ENCODE measurements at places on chromosomes 3 and 15. TPM values are rescaled to one million over a fixed set of nuclear protein-coding genes. Genes with fewer than 3 reads are reported as not detected.

Gene H1-8
- not detected for total RNA-seq

GRCh38 chr3:174023421-174023820, 625.9 kb downstream of the NLGN1 start:
- DNase-seq = peak; percentile 59

Gene MME
- total RNA-seq = 49.4 TPM

GRCh38 chr3:129549006-129549800, 6.2 kb downstream of the H1-8 start:
- no peak for DNase-seq

DNA sequence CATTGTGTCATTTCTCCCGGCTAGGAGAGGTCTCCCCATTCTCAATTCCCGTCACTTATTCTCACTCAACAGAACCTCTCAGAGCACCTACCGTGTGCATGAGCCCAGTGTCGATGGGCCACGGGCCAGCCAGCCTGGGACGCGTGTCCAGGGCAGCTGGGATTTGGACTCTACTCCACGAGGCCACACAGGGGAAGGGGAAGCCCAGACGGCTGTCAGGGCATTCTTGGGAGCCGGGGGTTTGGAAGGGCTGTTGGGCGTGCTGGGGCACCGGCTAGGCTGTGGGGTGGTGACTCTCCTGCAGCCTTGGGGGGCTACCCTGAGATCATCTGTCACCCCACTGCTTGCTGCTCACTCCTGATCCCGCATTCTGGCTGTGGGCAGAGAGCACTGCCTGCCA, 41.7 kb upstream of the PCSK6 start:
- DNase-seq = no peak

Gene CDHR4
- 0.73 TPM for total RNA-seq

DNA sequence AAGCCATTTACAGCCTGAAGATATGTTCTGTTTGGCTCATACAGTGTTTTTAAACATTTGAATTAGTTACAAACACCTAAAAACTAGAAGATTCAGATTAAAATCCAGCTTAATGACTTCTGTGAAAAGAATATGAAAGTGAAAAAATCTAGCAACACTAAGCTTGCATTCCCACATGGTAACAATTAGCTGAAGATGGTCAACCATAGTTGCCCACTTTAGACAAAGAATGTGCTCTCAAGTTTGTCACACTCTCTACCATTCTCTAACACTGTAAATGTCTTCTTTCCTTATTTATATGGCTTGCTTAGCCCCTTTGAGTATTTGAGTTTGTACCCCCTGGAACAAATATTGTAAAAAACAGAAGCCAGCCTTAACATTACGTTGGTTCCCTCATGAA, 32.7 kb downstream of the HDGFL3 start:
- no peak for DNase-seq

DNA sequence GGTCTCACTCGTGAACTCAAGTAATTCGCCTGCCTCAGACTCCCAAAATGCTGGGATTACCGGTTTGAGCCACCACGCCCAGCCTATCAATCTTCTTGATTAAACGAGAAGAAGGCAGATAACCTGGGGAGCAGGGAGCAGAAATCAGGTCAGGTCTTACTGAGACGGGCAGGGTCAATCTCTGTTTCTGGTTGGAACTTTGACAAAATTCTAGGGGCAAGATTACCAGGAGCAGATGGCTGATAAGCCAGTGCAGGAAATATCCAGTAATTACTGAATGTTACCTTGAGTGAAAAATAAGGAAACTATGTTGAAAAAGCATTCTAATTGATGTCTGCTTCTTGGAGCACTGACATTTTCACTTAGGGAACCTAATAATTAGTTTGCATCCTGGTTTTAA, 24.4 kb upstream of the GOLM2 start:
- DNase-seq = peak; percentile 18

All from stomach (tissue), 19 donors.